ENCODE measurements at places on chromosomes 3 and 15.

DNA sequence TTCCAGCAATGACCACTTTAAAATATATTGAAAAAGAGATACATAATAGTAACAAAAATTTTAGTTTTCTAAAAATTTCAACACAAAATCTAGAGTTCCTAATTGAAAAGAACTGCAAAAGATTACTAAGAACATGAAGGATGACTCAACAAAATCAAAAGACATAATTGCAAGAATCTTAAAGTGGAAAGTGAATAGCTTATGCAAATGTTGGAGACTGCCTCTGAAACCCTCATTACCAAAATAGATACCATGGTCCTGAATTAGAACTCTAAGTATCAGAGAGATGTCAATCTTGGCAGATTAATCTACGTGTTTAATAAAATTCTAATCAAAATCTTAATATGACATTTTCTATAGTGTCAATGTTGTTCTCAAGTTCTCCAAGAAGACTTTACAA, 60.7 kb upstream of the SGO1 start:
- no peak for DNase-seq

DNA sequence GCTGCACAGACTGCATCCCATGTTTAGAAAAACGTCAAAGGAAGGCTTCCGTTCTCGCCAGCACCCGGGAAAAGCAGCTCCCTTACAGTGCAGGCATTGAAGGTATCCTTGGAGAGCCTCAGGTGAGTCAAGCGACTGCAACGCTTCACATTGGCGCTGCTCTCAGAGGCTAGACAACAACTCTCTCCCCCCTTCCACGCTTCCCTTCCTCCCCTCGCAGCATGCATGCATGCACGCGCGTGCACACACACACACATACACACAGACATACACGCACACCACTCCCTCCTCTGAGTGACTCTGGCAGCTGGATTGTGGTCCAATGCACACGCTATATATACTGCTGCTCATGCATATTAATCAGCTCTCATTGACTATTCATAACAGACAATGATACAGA, 191.1 kb downstream of the PDZRN3 start:
- no peak for DNase-seq

DNA sequence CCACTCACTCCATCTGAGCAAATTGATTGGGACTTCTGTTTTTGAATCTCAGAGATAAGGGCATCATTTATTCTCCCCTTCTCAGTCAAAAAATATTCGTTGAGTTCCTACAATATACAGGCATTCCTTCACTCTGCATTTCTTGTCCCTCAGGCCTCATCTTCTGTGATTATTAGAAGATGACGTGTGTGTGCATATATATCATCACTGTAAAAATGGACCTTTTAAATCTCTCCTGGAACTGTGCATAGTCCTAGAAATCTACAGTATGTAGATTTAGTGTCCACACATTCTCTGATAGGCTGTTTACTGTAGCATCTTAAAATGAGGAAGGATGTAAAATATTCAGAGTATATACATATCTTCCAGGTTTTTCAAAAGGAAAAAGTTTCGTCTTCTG, 43.2 kb upstream of the PLXNA1 start:
- DNase-seq, result no peak

DNA sequence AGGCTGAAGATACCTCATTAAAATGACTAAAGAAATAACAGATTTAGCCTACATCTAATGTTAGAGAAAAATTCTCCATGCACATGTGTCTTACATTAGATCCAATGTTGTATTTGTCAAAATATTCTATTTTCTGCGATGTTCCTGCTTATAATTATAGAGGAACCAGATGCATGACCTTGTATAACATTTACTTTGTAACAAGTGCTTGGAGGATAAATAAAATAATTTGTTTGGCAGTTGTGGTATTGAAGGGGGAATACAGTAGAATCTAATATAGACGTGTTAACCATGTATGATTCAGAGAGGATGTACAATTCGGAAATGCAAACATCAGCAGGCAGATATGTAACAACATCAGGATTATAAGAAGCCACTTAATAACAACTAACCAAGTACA, 922.2 kb downstream of the TUSC7 start:
- no peak for DNase-seq

DNA sequence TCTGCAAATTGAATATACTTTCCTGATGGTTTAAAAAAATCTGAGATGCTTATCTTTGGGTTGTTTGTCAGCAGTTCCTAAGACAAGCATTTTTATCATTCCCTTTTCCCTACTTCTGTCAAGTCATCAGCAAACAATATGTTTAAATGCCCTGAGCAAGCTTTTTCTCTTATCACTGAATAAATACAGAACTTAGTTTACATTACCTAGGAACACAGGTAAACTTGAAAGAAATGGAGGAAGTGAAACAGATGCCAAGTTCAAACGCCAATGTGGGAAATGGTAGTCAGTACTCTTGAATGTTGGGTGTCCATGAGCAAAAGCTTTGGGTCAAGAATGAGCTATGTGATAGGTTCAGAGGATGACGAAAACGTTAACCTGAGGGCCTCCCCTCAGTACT, 17.2 kb upstream of the TCAIM start:
- no peak for DNase-seq

GRCh38 chr3:143973259-143974021, 1.8 kb downstream of the DIPK2A start:
- DNase-seq, result peak; percentile 51

DNA sequence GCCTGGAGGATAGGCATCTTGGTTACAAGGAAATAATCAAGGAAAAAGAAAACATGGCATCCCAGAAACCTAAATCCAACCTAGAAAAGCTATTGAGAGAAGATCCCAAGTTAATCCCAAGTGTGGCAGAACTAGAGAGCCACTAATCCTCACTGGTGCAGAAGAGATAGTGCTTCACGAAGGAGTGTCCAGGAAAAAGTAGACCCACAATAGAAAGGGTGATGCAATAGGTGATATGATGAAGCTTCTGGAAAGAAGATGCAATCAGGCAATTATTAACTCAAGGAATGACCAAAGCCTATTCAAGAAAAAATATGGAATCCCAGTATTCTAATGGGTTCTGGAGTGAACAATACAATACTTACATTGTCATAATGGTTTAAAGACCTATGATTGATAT, 95.2 kb downstream of the AQP9 start:
- no peak for DNase-seq

DNA sequence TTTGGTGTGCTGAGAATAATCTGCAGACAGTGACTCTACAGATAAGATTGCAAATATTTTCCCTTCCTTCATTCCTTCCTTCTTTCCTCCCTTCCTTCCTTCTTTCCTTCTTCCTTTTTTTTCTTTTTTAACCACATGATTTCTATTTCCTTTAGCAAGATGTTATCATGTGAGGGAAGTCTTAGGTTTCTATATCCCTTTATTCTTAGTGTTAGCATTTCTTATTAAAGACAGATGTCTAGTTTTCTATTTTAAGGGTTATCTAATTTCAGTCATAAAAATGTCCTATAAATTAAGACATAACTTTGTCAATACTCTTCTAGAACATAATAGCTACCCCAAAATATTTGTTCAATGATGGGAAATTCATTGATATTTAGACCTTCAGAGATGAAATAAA, 470.9 kb downstream of the LPP start:
- no peak for DNase-seq

DNA sequence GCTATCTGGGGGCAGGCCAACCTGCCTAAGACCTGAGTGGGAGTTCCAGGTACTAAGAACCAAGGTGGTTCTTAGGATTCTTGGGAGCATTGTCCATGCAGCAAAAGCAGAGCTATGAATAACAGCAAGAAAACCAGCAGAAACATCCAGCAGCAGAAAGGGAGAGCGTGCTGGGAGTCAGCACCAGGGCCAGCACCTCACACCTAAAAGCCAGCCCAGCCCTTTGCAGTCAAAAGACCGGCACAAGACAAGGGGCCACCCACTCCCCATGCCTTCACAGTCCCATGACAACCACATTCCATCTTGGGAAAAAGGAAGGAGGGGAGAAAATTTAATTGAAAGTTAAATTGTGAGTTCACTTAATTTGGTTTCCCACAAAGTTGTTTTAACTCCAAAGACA, 364.9 kb downstream of the AGBL1 start:
- no peak for DNase-seq

GRCh38 chr15:82943176-82943575, 9.3 kb downstream of the HOMER2 start:
- DNase-seq, result no peak

DNA sequence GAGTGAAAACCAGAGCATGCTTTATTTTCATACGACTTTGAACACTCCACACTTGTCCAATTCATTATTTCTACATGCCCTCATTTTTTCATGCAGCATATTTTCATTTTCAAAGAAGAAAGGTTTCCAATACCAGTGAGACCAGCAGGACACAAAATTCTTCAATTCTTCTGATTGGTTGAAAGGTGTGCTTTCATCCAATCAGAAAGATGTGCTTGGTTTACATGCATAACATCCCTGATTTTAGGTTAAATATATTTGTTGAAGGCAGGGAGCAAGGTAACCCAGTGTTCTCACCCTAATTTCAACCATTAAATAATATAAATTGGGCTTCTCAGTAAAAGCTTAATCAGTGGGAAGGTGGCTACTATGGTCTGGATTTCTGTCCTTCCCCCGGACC, 47.5 kb upstream of the PPIB start:
- DNase-seq, result no peak

GRCh38 chr3:84978843-84979242, 20.1 kb downstream of the CADM2 start:
- DNase-seq, result no peak

DNA sequence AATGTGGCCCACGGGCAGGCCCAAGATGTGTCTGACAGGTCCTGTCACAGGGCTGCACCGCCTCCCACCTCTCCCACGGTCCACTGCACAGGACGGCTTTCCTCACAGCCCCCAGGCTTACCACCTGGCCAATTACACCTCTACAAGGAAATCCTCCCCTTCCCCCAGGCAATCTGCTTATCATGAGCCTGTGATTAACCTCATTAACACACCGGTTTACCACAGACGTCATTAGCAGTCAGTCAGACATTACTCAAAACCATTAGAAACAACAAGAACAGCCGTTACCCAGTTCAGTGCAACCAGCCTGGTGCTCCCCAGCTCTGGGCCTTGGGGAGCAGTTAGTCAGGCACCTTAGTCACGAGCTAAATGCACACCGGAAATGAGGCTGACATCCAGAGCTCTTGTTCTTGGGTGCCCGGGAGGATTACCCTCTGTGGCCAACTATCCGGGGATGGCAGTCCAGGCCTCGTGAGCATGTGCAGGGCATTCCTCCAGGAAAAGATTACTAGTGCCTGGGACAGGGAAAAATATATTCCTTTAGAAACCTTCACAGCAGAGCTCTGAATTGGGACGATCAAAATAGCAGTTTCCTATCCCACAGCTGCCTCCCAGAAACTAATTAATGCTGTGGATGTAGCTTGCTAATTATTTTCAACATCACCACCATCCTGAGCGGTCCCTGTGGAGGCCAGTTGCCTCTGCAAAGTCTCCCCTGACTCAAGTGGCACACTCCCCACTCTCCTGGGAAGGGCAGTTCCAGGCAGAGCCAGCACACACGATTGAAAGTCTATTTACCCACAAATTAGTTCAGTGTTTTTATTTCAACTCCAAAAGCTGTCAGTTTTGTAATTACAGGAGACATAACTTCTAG, 117.4 kb upstream of the ZBED2 start:
- no peak for DNase-seq

GRCh38 chr15:76252249-76252648, 59.0 kb downstream of the ETFA start:
- DNase-seq, result no peak

DNA sequence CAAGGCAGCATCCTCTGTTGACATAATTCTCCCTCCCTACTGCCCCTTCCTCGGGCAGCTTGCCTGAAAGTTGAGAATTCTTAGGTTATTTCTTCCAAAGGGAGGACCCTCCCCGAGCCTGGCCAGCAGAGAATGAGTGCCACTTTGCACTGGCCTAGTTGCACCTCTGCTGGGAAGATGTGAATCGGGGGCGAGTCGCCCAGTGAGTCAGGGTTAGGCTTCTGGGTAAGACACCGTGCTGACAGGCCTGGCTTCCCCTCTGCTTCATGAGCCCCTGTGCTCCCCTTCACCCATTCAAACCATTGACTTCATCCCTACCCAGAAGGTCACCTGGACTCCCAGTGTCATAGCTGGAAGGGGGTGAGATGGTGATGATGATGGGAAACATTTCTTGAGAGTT, 82.3 kb downstream of the AAGAB start:
- DNase-seq, result no peak

GRCh38 chr3:140585828-140586227, 92.0 kb upstream of the TRIM42 start:
- DNase-seq, result no peak

DNA sequence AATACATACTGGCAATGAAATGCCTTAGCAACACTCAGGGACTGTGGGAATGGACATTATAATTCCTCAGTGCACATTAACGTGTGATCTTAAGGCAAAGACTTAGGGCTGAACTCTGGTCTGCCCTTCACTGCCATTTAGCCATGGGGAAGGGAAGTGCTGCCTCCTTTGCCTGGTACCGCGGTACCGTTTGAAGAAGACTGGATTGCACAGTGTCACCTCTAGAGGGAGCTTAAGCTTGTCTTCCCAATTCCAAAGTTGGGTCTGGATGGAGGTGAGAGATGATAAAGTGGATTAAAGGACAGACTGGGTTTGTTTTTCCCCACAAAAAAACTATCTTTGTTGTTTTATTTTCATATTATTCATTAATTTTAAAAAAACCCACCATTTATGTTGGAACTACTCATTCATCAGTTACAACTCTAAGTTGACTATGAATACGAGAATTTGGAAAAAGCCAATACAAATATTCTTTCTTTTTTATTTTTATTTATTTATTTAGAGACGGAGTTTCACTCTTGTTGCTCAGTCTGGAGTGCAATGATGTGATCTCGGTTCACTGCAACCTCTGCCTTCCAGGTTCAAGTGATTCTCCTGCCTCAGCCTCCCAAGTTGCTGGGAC, 60.0 kb upstream of the SYN2 start:
- DNase-seq, result peak; percentile 47

DNA sequence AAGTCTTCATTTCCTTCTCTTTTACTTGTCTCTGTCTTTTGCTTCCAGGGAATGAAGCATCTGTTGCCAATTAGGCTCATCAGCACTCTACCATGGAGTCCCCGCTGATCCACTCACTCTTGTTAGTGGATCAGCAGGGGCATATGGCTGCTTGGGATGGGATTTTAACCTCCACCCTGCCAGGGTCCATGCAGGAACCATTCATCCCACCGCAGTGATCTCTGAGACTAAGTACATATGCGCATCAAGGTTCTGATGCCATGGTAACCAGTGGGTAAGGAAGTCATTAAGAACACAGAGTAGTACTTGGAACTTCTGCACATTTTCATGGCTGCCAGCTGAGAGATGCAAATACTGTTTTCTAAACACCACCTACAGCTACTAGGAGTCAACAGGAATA, 374.0 kb upstream of the ALCAM start:
- no peak for DNase-seq

- no peak for DNase-seq
These were observed 9.5 kb upstream of the KNSTRN start for GRCh38 chr15:40372981-40373380.
